A549 treated with CORT108297 at 1 μM for 4 hours (cell line): ENCODE measurements at places on chromosomes 2 and 18. TPM values are rescaled to one million over a fixed set of nuclear protein-coding genes. Genes with fewer than 3 reads are reported as not detected.

MATN3 gene
- 9.1 to 16.9 TPM (median 14.0 TPM) in 5 replicates for total RNA-seq

CCDC138 gene
- 6.6 to 8.8 TPM (median 8.1 TPM) in 5 replicates for total RNA-seq

DUSP2 gene
- 0.22 to 0.56 TPM (median 0.44 TPM) in 5 replicates for total RNA-seq

RAMP1 gene
- total RNA-seq, result 0.32 TPM in 1 of 5 replicates, not detected in the others

DPP4 gene
- total RNA-seq, result 0.36 to 0.73 TPM (median 0.54 TPM) in 5 replicates

CCDC102B gene
- total RNA-seq, result 0.19 to 0.58 TPM (median 0.37 TPM) in 5 replicates

MYO1B gene
- total RNA-seq, result 56.6 to 86.5 TPM (median 63.4 TPM) in 5 replicates

IHH gene
- total RNA-seq, result 0.13 to 0.25 TPM (median 0.21 TPM) in 4 of 5 replicates, not detected in the other

ANTXR1 gene
- 106 to 157 TPM (median 144 TPM) in 5 replicates for total RNA-seq

IL1R1 gene
- 22.9 to 40.2 TPM (median 34.7 TPM) in 5 replicates for total RNA-seq

ZNG1B gene
- total RNA-seq, result 39.2 to 50.0 TPM (median 40.4 TPM) in 5 replicates

MTIF2 gene
- 39.2 to 50.8 TPM (median 40.6 TPM) in 5 replicates for total RNA-seq

PLA2R1 gene
- total RNA-seq, result 1.7 to 2.7 TPM (median 2.5 TPM) in 5 replicates

FASTKD2 gene
- 30.7 to 40.2 TPM (median 34.0 TPM) in 5 replicates for total RNA-seq

CNGA3 gene
- 0.06 TPM in 1 of 5 replicates, not detected in the others for total RNA-seq

ASB18 gene
- not detected in 5 replicates for total RNA-seq

INPP5D gene
- 0.29 to 0.60 TPM (median 0.45 TPM) in 5 replicates for total RNA-seq

FKBP1B gene
- 8.7 to 11.7 TPM (median 9.8 TPM) in 5 replicates for total RNA-seq

EDAR gene
- 0.01 to 0.02 TPM in 2 of 5 replicates, not detected in the others for total RNA-seq

KCNG2 gene
- not detected in 5 replicates for total RNA-seq

LCT gene
- total RNA-seq, result 0.03 to 0.06 TPM (median 0.03 TPM) in 4 of 5 replicates, not detected in the other

LGALSL gene
- total RNA-seq, result 7.7 to 10.8 TPM (median 8.7 TPM) in 5 replicates

ALKAL2 gene
- total RNA-seq, result not detected in 5 replicates

DSEL gene
- 0.27 to 0.40 TPM (median 0.34 TPM) in 5 replicates for total RNA-seq

TTC21B gene
- total RNA-seq, result 3.9 to 5.1 TPM (median 4.7 TPM) in 5 replicates

LYPD6 gene
- 0.06 to 0.19 TPM (median 0.06 TPM) in 4 of 5 replicates, not detected in the other for total RNA-seq

PJVK gene
- total RNA-seq, result 1.1 to 1.5 TPM (median 1.3 TPM) in 5 replicates

ITGA4 gene
- total RNA-seq, result 1.1 to 2.4 TPM (median 2.0 TPM) in 5 replicates

CHRNG gene
- not detected in 5 replicates for total RNA-seq

TFCP2L1 gene
- total RNA-seq, result 2.9 to 4.9 TPM (median 3.3 TPM) in 5 replicates

RBM44 gene
- total RNA-seq, result 0.12 to 0.24 TPM (median 0.17 TPM) in 5 replicates

LRRTM4 gene
- total RNA-seq, result not detected in 5 replicates

CDK15 gene
- not detected in 5 replicates for total RNA-seq

CDH7 gene
- 0.02 to 0.06 TPM in 2 of 5 replicates, not detected in the others for total RNA-seq

SOWAHC gene
- 12.6 to 15.6 TPM (median 14.1 TPM) in 5 replicates for total RNA-seq

KIF5C gene
- 0.27 to 0.43 TPM (median 0.31 TPM) in 5 replicates for total RNA-seq

OTOS gene
- 0.19 TPM in 1 of 5 replicates, not detected in the others for total RNA-seq

DAPL1 gene
- total RNA-seq, result not detected in 5 replicates

CD226 gene
- total RNA-seq, result 0.03 to 0.14 TPM (median 0.07 TPM) in 5 replicates

ALPG gene
- total RNA-seq, result 0.12 to 0.22 TPM (median 0.16 TPM) in 5 replicates

TUBA3E gene
- 0.13 to 0.29 TPM (median 0.16 TPM) in 4 of 5 replicates, not detected in the other for total RNA-seq

SIX3 gene
- 0.36 to 0.58 TPM (median 0.52 TPM) in 5 replicates for total RNA-seq

ABCG5 gene
- total RNA-seq, result not detected in 5 replicates

KRTCAP3 gene
- 0.17 to 0.76 TPM (median 0.62 TPM) in 5 replicates for total RNA-seq
